ENCODE measurements at places on chromosomes 13 and 19. TPM values are rescaled to one million over a fixed set of nuclear protein-coding genes. Genes with fewer than 3 reads are reported as not detected.
A peak's percentile ranks its signal among the peaks of the same experiment; 100 is the strongest.

The PSMD8 gene
- 100 TPM for total RNA-seq

The IZUMO1 gene
- not detected for total RNA-seq

The ZNF682 gene
- total RNA-seq = 7.6 TPM

The MAST1 gene
- 1.3 TPM for total RNA-seq

The METTL21C gene
- not detected for total RNA-seq

The GAS6 gene
- total RNA-seq = 104 TPM

The STX10 gene
- 54.8 TPM for total RNA-seq

The ZNF471 gene
- 18.0 TPM for total RNA-seq

The CD37 gene
- total RNA-seq = 11.6 TPM

The ZNF175 gene
- total RNA-seq = 6.9 TPM

GRCh38 chr13:87859261-87859660 is 188.1 kb downstream of the SLITRK5 start:
- no peak for DNase-seq

DNA sequence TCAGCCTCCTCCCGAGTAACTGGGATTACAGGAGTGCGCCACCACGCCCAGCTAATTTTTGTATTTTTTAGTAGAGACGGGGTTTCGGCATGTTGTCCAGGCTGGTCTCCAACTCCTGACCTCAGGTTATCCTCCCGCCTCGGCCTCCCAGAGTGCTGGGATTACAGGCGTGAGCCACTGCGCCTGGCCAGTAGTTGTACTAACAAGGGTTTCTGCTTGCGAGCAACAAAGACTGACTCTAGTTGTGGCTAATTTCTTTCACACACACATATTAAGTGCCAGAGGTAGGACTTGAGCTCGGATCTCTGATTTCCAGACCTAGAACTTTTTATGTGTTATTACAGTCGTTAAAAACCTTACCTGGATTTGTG is 635 bp upstream of the PCCA start:
- DNase-seq = no peak

DNA sequence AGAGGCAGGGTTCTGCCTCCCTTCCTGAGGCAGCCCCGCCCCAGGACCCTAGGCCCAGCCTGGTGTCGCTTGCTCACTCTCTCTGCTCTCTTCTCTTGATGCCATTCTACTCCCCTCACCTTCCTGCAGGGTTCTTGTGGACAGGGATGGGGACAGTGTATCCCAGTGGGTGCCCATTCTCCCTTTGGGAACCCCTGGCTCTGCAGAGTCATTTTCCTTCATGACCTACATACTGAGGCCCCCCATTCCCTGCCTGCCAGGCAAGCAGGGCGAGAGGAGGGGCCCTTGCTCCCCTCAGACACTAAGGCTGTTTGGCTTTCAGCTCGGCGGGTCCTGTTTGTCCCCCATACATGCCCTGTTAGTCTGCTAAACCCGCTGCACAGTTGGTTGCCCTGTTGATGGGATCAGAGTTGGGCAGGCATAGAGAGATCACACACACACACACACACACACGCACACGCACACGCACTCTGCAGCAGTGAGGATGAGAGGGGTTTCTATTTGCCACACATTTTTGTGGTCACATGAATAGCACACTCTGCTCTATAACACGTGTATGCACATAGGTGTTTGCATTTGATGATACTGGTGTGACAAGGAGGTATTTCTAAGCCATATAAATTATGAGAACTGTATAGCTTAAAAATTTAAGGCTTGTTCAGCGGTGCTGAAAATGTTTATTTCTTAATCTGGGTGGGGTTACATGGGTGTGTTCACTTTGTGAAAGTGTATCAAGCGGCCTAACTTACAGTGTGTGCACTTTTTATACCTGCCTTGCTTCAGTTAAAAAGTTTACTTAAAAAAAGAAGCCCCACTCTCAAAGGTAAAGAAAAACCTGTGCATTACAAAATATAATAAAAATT is 20.3 kb downstream of the NFIX start:
- DNase-seq = no peak

DNA sequence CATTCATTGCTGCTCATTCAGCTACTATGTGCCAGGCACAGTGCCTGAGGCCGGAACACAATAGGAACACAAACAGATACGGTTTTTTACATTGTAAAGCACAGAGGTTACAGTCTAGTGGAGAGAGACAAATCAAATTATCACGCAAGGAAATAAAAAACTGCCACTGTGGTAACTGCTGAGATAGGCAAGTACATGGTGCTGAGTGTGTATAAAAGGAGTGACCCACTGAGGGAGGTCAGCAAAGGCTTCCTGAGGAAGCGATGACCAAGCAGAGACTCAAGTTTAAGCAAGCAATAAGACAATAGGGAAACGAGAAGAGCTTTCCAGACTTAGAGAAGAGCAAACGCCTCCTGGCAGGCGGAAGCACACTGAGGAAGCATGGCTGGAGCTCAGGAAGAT is 56.4 kb downstream of the NUFIP1 start:
- no peak for DNase-seq

DNA sequence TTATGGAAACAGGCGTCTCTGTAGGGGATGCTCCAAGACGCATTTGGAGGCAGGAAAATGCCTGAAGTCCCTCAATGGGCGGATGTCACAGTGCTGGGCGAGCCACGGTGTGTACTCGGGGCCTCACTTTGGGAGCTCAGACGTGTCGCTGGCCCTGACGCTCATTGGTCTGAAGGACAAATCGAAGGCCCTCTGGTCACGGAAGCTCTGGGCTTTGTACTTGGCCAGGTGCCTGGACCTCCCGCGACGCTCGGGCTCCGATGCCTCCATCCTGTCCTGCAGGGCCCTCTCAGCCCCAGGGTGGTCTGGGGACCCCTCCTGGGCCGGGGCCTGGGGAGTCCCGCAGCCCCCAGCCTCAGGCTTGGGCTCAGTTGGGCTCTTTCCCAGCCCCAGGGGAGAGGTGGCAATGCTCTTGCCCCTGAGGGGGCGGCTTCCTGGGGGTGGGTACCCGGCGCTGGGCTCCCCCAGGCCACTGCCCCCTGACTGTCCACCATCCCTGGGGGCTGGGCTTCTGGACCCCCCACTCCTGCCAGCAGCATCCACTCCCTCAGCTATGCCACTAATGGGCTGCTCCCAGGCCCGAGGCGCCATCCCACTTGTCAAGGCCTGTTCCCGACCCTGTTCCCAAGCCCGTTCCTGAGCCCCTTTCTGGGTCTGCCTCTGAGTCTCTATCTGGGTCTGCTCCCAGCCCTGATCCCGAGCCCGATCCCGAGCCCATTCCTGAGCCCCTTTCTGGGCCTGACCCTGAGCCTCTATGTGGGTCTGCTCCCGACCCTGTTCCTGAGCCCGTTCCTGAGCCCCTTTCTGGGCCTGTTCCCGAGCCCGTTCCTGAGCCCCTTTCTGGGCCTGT is 39.5 kb upstream of the GRTP1 start:
- no peak for DNase-seq

DNA sequence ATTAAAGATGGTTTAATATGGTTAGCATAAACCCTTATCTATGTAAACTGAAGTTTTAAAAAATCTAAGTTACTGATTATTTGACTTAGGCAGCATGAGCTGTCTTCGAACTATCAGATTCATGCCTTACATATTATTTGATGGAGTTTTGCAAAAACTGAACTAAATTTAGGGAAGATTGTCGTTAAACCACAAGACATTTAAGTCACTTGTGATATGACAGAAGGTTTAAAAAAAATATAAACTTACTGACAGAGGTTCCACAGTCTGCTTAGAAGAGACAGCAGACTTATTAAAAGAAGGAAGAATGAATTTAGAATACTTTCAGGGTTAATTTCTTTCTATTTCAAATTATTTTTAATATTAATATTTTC is 110.9 kb upstream of the FRY start:
- no peak for DNase-seq

- DNase-seq = no peak
These were observed 2.9 kb downstream of the RCN3 start for GRCh38 chr19:49530708-49531107.

DNA sequence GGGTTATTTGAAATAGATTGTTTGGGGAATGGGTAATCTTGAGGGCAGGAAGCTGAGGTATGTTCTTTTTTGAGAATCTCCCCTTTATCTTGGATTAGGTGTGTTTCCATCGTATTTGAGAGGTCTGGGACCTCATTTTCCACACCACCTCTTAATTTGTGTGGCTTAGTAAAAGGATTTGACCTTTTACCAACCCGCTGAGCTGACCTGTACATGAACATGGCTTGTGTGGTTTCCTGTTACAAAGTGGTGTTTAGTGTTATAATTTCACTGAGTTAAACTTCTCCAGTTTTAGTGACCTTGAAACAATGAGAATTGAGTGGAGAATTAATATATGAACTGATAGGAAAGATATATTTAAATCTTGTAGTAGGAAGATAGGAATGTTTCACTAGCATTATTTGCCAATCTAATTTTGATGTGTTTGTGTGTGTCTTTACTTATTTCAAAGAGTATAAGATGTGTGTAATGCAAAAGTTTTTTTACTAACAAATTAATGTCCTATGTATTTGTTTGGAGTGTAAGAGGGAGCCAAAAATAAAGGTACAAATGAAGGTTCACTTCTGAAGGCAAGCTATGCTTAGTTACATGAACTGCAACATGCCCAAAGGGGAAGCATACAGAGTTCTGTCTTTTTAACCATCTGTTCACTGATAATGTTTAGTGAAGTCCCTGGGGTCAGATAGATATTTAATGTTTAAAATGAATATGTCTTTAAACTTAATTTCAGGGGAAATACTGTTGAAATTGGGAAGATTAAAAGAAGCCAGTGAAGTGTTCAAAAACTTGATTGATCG is 17.1 kb downstream of the NAA16 start:
- DNase-seq = no peak

DNA sequence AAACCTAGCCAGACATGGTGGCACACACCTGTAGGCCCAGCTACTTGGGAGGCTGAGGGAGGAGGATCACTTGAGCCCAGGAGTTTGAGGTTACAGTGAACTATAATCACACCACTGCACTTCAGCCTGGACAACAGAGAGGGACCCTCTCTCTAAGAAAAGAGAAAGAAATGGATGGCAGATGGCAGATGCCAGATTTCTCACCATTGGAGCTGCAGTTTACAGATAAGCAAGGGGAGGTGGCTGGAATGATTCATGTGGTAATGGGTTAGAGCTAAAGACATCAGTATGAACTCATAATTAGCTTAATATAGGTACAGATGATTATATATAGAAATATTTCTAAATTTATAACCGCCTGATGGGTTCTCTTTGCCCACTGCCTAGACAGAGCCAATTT is 80.1 kb upstream of the IPO5 start:
- DNase-seq = no peak

- DNase-seq = peak; percentile 66
These were observed 25.3 kb upstream of the OR10H2 start for GRCh38 chr19:15702534-15702930.

DNA sequence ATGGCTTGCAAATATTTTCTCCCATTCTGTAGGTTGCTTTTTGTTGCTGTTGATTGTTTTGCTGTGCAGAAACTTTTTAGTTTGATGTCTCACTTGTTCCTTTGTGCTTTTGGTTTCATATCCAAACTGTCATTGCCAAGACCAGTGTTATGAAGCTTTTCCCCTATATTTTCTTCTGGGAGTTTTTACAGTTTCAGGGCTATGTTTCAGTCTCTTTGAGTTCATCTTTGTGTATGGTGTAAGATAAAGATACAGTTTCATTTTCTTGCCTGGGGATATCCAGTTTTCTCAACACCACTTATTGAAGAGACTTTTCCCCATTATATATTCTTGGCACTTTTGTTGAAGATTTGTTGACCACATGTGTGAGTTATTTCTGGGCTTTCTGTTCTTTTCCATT is 139.9 kb downstream of the MRPL57 start:
- DNase-seq = no peak

DNA sequence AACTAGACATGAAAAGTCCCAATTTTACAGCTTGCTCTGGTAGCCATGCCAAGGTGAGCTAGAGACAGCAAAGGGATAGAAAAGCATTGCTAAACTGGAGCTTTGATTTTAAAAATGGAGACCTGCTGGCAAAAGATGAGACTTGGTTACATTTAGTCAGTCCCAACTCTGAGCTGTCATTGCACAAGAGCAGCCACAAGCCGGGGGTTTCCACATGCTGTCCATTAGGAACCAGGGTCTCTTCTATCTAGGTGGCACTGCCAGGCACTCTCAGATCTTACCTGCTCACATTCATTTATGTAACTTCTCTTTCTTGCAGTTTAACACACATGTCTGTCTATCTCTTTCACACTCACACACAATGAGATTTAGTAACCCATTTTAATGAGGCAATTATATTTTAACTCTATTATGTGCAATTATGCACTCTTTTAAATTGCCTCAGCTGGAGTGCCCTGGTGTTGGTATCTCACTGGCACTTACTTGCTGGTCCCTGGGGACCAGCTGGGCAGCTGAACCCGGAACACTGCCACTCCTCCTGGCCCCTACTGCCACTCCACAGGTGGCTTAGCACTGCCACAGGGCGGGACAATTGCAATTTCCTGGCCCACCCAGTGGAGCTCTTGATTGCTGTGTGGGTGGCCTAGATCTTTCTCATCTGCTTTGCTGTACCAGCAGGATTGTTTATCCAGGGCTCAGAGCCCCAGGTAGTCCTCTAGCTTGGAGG is 112.5 kb downstream of the COG6 start:
- no peak for DNase-seq

DNA sequence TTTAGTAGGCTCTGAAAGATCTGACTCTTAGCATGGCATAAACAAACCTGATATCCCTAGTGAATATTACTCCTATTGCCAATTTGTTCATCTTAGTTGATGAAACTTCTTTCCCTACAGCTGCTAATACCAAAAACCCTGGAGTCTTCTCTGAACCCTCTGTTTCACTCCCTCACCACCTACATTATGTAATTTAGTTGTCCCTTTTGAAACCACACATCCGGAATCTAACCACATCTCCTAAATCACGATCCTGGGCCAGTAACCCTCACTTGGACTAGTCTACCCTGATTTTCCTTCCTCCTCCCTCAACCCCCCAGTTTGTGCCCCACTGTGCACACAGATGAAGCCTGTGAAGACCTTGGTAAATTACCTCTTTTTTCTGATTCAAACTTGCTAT is 1.2 kb downstream of the ZNF256 start:
- DNase-seq = no peak

- no peak for DNase-seq
These were observed 97.6 kb upstream of the MIR17HG start for GRCh38 chr13:91249861-91250260.

DNA sequence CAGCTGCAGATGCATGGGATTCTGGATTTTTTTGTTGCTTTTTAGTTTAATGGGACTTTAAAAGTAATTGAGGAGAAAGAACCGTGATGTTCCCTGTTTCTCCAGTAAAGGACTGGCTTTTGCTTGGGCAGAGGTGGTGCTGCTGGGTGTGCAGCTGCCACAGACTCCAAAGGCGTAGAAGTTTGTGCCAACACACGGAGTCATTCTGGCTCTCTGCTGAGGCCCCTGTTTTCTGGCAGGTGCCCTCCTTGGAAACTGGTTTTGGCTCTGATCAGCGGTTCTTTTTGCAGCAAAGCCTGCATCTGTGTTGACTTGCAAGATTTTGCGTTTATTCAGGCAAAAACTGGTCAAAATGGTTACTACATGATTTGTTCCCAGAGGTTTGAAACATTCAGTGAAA is 16.0 kb upstream of the QTRT1 start:
- no peak for DNase-seq

GRCh38 chr19:54325194-54325621 is 12.2 kb upstream of the LILRA5 start:
- DNase-seq = no peak
